ENCODE measurements at places on chromosomes 4 and X. TPM values are rescaled to one million over a fixed set of nuclear protein-coding genes. Genes with fewer than 3 reads are reported as not detected.

DNA sequence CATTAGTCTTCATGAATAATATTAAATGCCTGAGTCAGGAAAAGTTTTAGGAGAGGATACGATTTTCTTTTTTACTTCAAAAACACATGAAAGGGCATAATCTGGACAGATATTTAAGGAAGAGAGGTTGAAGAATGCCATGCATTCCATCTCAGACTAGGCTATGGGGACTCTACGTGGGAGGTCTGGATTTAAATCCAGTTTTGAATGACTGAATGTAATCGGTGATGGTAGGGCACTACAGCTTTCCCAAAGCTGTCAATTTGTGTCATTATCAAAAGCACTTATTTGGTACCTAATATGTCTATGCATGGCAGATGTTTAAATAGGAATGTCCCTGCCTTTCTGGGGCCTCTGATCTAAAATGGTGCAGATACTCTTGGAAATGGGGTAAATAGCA, 59.3 kb upstream of the RPL34 start:
- no peaks in the 10 kb centered on the region for H3K36me3 ChIP-seq
- no peak overlapping the region for H3K4me3 ChIP-seq
- H3K27ac ChIP-seq: no peak overlapping the region
- DNase-seq: no peak
- peaks cover 21% of the 10 kb centered on the region for H3K4me1 ChIP-seq

GRCh38 chrX:23883737-23884354, 23.9 kb downstream of the APOO start:
- no peaks in the 10 kb centered on the region for H3K36me3 ChIP-seq
- no peaks in the 10 kb centered on the region for H3K4me1 ChIP-seq
- H3K27me3 ChIP-seq: no peaks in the 10 kb centered on the region
- no peak for DNase-seq
- no peak overlapping the region for H3K4me3 ChIP-seq
- H3K27ac ChIP-seq: no peak overlapping the region

DNA sequence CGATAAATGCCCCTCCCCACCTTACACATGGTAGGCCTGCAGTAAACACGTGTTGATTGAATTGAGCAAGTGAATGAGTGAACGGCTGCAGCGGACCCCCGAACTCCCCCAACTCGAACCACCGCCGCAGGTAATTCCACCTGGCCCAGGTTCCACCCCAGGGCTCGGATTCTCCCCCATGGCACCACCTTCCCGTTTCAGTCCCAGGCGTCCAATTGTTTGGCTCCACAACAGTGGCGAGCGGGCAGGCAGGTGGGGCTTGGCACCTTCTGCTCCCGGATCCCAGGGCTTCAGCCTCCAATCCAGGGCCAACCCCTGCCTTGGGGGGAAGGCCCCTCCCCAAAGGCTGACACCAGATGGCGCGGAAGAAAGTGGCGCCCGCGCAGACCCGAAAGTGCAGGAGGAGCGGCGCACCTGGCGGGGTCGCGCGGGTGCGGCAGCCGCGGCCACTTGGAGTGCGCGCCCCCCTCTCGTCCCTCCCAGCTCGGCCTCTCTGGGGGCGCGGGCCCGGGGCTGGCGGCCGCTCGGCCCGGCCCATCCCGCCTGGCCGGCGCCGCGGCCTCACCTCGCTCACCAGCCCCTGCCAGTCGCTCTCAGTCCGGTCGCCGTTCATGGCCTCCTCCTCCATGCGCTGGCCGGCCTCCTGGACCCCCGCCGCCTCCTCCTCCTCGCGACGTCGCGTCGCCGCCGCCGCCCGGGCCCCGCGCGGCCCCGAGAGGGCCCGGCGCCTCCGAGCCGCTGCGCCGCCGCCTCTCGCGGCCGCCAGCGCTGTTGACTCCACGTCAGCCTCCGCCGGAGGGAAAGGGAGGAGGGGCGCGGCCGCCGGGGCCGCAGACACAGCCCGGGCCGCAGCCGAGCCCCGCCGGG, at the start of gene CCDC149:
Gene CCDC149 (minus strand): TSS at position 791 of the 867 bp plus-strand sequence. CDS start 178 bp downstream, at position 613.
- H3K4me3 ChIP-seq: peak within 1 kb of the TSS; percentile 67
- peak; percentile 76 for DNase-seq
- peaks cover 33% of the 10 kb centered on the region for H3K36me3 ChIP-seq
- H3K27ac ChIP-seq: peak within 1 kb of the TSS; percentile 90
- H3K4me1 ChIP-seq: peaks cover 2% of the 10 kb centered on the region

GRCh38 chr4:184282895-184283654, 65.4 kb upstream of the ENPP6 start:
- no peaks in the 10 kb centered on the region for H3K27me3 ChIP-seq
- no peak for DNase-seq
- no peaks in the 10 kb centered on the region for H3K36me3 ChIP-seq
- H3K27ac ChIP-seq: no peak overlapping the region

- no peak overlapping the region for H3K27ac ChIP-seq
- H3K36me3 ChIP-seq: no peaks in the 10 kb centered on the region
- H3K4me1 ChIP-seq: no peaks in the 10 kb centered on the region
Measured at GRCh38 chrX:94551831-94552230, 877.8 kb downstream of the FAM133A start.

DNA sequence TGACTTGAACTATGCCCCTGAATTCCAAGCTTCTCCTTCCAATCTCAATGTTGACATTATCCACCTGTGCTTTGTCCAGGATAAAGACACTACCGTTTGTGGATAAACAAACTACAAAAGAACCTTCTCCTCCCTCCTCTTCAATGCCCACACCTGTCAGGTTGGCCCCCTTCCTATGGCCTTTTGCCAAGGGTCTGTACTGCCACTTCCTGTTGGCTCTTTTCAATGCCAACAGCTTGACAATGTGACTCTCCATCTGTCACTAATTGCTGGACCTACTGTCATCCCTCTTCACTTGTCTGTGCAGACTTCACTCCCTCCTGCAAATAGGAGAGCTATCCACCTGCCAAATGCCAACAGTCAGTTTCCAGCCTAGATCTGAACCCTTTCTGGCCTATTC, 35.8 kb upstream of the MID1 start:
- H3K27me3 ChIP-seq: no peaks in the 10 kb centered on the region
- no peaks in the 10 kb centered on the region for H3K4me1 ChIP-seq
- no peak overlapping the region for H3K4me3 ChIP-seq
- H3K36me3 ChIP-seq: no peaks in the 10 kb centered on the region

SLC49A3 gene
- total RNA-seq: 13.6 TPM

DNA sequence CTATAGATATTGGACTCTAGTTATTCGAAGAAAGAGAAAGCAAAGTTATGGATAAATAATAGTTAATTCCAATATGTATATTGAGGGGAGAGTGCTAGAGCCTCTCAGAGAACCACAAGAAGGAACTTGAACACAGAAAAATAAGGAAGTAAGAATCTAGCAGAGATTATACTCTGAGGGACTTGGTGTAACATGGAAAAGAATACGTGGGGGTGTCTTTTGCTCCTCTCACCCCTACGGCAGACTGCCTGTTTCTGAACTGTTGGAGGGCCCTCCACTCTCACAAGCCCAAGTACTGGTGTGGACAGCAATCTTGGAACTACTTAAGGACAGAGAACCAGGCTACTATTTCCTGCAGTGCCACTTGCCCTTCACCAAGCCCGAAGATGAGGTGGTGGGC, 1174.4 kb upstream of the PCDH10 start:
- no peak for DNase-seq

DNA sequence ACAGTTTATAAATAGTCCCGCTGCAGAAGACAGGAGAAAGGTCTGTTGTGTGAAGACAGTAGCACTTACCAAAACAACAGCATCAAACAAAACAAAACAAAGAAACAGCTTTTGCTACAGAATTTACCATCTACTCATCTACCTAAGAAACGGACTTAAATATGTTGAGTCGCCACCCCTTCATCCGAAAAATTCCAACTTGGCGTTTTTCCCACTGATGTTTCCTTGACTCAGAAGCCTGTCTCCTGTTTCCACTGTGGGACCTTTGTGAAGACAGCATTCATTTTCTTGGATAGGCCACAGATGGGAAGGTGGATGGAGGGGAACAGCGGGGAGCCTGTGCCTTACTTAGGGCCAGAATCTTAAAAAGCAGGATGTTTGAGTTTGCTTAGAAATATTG, 1.3 kb upstream of the ITM2A start:
- no peaks in the 10 kb centered on the region for H3K36me3 ChIP-seq
- no peak overlapping the region for H3K27ac ChIP-seq
- H3K27me3 ChIP-seq: no peaks in the 10 kb centered on the region
- no peaks in the 10 kb centered on the region for H3K4me1 ChIP-seq

OPRPN gene
- not detected for total RNA-seq

DNA sequence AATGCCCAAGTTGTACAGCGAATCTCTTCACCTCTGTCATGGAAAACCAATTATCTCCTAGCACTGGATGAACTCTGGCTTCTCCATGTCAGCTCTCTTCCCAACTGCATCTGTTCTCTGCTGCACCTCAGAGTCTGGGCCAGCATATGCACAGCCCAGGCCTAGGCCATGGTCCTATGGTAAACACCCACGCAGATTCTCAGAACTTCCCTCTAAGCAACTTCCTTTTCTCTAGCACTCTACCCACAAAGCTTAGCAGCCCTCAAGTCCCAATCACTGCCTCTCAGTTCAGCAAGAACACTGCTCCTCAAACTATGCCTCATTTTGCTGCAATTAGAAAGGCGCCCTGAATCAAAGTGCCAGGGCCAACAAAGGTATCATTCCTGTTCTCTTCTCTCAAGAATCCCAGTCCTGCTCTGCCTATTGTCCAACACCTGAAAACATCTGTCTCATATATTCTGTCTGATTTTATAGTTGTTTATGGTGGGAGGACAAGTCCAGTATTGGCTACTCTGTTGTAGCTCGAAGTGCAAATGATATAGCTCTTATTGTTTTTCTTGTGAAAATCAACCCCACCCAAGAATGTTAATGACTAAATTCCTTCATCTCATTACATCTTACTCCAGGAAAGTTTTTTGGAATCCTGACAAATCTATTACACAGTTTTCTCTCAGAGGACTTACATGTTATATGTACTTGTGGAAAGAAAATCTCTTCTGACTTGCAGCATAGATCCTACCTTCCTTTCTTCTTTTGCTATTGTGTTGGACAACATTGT, 85.4 kb downstream of the DCHS2 start:
- no peak overlapping the region for H3K27ac ChIP-seq
- no peak overlapping the region for H3K4me3 ChIP-seq
- no peaks in the 10 kb centered on the region for H3K4me1 ChIP-seq
- no peak for DNase-seq
- H3K36me3 ChIP-seq: no peaks in the 10 kb centered on the region

- H3K36me3 ChIP-seq: no peaks in the 10 kb centered on the region
- H3K27me3 ChIP-seq: no peaks in the 10 kb centered on the region
- H3K27ac ChIP-seq: no peak overlapping the region
- no peak overlapping the region for H3K4me3 ChIP-seq
Measured at GRCh38 chr4:147370473-147370872, 110.4 kb upstream of the EDNRA start.

ZNF157 gene
- not detected for total RNA-seq

DRD5 gene
- not detected for total RNA-seq

DNA sequence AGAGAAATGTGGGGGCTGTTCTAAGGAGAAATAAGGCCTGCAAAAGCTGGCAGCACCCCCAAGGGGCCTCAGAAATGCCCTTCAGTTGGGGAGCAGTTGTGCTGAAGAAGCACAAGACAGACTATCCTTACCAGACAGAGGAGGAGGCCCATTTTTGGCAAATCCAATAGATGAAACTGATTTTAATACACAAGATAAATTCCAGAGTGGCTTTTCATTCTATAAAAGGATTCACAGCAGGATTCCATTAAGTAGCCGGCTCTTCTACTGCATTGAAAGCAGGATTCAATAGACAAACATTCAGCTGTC, 8.1 kb downstream of the SEPTIN6 start:
- no peak for DNase-seq
- peaks cover 33% of the 10 kb centered on the region for H3K4me1 ChIP-seq
- no peaks in the 10 kb centered on the region for H3K27me3 ChIP-seq
- no peak overlapping the region for H3K4me3 ChIP-seq
- peak overlapping the region; percentile 83 for H3K27ac ChIP-seq
- H3K36me3 ChIP-seq: no peaks in the 10 kb centered on the region

DNA sequence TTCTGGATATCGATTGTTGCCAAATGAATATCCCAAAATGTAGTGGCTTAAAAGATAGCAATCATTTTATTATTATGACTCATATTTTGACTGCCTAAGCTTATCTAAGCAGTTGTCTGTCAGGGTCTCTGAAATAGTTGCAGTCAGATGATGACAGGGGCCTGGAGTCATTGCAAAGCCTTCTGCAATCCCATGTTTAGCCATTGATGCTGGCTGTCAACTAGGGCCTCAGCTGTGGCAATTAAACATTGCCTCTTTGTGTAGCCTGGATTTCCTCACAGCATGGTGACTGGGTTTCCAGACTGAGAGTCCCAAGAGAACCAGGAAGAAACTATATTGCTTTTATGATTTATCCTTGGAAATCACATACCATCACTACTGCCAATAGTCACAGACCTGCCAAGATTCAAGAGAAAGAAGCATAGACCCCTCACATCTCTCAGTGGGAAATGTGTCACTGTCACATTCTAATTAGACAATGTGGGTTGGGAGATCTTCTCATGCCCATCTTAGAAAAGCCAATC, 227.3 kb upstream of the NOCT start:
- H3K4me3 ChIP-seq: no peak overlapping the region
- H3K36me3 ChIP-seq: no peaks in the 10 kb centered on the region
- no peaks in the 10 kb centered on the region for H3K27me3 ChIP-seq
- H3K27ac ChIP-seq: no peak overlapping the region
- DNase-seq: no peak

DNA sequence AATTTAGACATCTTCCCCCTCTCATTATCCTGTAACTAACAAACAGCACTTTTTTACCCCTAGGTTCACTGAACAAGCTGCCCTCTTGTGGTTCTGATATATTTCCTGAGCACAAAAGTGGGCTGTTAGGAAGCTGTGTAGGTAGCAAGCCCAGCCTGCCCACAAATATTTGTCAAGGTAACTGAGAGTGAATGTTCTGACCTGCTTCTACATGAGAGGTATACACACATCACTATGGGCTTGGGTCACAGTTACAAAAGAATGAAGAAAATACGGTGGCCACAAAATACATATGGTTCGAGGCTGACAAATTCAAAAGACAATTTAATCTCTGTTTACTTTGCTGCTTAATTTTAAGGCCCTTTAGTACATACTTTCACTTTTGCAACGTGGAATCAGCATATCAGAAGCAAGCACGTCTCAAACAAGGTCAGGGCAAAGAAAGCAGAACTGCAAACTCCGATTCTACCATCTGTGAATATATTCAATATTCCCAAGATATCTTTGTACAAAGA, 78.7 kb downstream of the RBM47 start:
- no peaks in the 10 kb centered on the region for H3K4me1 ChIP-seq
- peaks cover 5% of the 10 kb centered on the region for H3K27me3 ChIP-seq
- no peak for DNase-seq
- H3K36me3 ChIP-seq: peaks cover 6% of the 10 kb centered on the region
- H3K4me3 ChIP-seq: no peak overlapping the region

- no peaks in the 10 kb centered on the region for H3K36me3 ChIP-seq
- H3K4me1 ChIP-seq: no peaks in the 10 kb centered on the region
Measured at GRCh38 chr4:42328978-42329377, 68.3 kb upstream of the SHISA3 start.

All from heart right ventricle (tissue), 16 donors.